Fibroblast of skin of back (primary cell): ENCODE measurements at places on chromosomes 1 and 21.

DNA sequence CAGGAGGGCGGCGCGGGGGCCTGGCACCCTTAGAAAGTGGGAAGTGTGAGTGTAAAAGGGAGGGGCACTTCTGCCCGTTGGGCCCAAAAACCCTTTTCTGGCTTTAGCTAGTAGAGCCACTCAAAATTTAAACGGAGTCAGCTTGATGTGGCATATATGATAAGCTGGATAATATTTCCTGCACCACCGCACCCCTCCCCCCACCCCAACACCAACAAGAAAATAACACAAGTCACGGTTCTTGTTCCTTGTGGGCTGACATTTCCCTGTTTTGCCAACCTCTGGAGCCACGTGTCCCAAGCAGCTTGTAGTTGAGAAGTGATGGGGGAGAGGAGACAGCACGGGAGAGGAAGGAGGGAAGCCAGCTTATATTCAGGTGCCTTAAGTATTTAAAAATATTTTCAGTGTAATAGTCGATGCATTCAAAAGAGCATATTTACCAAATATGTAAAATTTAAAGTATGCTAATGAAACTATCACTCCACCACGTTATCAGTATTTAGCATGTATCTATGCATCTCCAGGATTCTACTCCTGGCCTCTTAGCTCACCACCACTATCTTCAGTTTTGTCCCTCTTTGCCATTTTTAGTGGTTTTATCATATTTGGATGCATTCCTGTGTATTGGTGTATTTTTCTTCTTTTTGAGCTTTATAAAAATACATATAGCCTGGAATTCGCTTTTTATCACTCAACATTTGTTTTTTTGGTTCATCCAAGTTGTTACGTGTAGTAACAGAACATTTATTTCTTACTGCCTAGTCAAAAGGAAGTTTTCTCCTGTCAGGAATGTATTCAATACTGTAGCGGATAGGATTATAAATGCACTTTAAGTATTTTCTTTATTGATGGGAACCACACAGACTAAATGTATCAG, 773 bp upstream of the DDX59 start:
- DNase-seq, result peak; percentile 64

DNA sequence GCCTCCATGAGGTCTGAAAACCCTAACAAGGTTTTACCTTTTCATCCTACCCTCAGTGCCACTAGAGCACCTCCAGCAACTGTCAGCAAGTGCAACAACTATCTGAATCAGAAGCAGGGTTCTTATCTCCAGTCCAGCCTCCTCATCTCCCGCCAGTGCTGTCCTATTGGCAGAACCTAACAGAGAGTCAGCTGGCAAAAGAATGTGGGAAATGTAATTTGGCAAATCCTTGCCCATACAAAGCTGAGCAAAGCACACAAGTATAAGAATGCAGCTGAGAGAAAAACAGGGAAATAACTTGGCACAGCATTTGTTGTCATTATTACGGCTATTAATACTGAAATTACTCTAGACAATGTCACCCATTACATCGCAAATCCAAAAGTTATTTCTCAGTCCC, 124.2 kb downstream of the ATP6V1G3 start:
- peak; percentile 54 for DNase-seq

- peak; percentile 46 for DNase-seq
Observed at GRCh38 chr1:147600119-147601111, 59.1 kb downstream of the BCL9 start.

DNA sequence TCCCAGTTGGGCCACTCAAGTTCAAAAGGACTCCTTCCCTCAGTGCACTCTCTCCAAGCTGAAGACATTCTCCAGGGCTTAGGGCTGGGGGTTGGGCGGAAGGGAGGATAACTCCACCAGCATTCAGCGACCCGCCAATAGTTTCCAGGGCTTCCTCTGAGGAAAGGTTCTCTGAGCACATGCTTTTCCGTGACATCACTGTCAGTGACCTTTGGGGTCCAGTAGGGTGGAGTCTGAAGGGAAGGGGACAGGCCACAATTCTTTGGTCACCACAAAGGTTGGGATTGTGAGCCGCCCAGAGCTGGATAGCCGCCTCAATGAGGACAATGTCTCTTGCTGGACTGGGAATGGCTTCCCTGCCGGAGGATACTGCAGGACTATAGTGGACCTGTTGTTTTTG, 22.8 kb upstream of the RXRG start:
- DNase-seq, result no peak

DNA sequence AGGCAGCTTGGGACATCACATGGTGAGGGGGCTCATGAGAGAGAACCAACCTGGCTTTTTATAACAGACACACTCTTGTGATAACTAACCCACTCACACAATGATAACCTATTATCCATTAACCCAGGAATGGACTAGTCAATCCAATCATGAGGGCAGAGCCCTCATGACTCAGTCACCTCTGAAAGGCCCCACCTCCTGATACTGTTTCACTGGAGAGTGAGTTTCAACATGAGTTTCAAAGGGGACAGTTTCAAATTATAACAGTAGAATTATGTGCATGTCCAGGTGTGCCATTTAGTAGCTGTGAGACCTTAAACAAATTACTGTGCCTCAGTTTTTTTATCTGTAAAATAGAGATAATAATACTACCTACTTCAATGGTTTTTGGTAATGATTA, 47.6 kb upstream of the PPP2R5A start:
- no peak for DNase-seq

DNA sequence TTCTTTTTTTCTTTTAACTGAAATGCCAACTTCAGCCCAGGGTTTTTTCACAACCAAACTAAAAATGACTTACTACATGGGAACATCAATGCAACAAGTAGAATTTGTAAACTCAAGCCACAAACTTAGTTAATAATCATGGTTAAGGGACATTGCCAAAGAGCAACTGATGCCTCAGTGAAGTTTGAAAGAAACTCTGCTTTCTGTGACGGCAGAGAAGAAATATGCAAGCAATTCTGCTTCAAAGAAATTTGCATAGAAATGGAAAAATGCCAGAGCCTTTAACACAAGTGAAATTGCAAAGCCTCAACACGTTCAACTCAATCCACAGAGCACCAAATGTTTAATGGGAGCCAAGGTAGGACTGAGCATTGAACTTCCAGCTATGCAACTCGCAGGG, 5.0 kb upstream of the CHD5 start:
- peak; percentile 77 for DNase-seq

- DNase-seq, result peak; percentile 78
Observed at GRCh38 chr1:237166593-237167101, 124.7 kb downstream of the RYR2 start.

- no peak for DNase-seq
Observed at GRCh38 chr1:87336623-87337067, 8.0 kb downstream of the LMO4 start.

DNA sequence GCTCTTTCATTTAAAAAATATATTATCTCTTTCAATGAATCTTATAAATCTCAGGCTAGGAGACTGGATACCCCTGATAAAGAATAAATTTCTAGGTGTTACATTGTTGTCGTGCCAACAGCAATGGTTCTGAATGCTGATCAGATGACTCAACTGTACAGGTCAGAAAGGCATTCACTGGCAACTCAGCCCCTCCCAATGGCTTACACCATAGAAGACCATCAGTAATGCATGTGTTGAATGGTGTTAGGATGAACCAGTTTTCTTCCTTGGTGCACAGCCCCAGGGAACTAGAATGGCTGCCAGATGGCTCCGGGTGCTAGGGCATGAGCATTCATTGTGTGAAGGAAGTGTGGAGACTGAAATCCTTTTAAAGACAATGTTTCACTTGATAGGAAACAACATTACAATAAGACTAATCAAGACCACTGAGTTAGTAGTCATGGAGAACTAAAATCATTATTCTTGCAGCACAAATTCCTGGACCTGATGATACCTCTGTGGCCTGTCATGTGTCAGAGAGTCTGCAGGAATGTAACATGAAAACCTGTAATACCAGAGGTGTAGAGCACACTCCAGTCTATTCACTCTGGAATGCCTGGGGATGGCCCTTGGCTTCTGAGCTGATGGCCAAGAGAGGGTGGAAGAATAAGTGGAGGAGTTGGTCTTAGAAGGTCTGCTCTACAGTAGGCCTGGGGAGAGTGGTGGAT, 187.7 kb upstream of the LMO4 start:
- DNase-seq, result peak; percentile 28

DNA sequence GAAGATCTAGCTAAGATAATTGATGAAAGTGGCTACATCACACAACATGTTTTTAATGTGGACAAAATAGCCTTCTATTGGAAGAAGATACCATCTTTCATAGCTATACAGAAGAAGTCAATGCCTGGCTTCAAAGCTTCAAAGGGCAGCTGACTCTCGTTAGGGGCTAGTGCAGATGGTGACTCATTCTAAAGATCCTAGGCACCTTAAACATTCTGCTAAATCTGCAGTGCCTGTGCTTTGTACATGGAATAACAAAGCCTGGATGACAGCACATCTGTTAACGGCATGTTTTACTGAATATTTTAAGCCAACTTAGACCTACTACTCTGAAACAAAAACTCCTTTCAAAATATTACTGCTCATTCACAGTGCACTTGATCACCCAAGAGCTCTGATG, 65.6 kb upstream of the USP24 start:
- DNase-seq, result peak; percentile 44

- DNase-seq, result peak; percentile 98
Observed at GRCh38 chr1:245822996-245823395, 668.2 kb downstream of the KIF26B start.

GRCh38 chr1:20328201-20328600, 37.5 kb downstream of the VWA5B1 start:
- DNase-seq, result no peak

GRCh38 chr1:163845279-163845678, 523.5 kb downstream of the NUF2 start:
- DNase-seq, result no peak

GRCh38 chr1:25889470-25889869, 14.0 kb upstream of the PAQR7 start:
- DNase-seq, result peak; percentile 11

- DNase-seq, result peak; percentile 53
Observed at GRCh38 chr21:21101911-21102310, 103.7 kb downstream of the NCAM2 start.

DNA sequence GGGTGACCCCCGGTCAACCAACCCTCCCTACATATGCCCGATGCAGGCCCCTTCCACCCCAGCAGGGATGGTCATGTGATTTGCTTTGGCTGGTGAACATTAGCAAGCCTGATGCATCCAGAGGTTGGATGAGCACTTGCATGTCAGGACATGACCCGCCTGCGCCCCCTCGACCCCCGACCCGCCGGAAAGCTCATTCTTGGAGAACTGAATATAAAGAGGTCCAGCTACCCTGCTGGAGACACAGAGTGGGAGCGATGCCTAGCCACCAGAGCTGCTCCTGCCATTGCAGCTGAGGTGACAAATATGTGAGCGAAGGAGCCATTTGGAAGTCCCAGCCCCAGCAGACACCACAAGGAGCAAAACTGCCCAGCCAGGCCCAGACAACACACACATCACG, 39.6 kb downstream of the COA6 start:
- no peak for DNase-seq

DNA sequence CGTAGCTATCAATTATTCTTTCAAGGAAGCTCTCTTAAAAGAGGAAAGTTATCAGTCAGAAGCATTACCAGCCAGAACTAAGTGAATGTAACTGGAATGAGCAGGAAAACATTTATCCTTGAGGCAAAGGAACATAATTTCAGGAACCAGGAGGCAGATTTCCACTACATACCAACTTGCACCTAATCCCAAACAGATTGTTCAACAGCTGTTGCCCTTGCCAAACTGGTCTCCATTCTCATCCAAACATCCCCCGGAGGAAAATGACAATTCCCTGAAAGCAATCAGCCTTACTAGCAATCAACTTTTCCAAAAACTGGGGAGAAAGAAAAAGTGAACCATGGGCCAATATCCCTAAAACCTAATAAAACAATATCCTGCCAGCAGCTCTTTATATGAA, 35.0 kb downstream of the ENAH start:
- DNase-seq, result no peak

DNA sequence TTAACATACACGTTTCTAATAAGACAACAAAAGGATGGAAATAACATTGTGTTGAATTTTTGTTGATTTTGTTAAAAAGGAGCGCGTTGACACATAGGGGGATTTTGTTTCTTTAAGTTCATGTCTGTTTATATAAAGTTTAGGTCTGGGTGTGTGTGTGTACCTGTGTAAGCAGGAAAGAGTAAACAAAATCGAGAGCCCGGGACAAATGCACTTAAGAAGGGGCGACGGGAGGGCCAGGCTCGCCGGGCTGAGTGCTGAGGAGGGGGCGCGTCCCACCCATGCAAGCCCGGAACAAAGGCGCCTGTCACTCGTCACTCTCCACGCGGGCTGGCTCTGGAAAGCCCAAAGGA, 28.8 kb upstream of the TRIM17 start:
- no peak for DNase-seq

DNA sequence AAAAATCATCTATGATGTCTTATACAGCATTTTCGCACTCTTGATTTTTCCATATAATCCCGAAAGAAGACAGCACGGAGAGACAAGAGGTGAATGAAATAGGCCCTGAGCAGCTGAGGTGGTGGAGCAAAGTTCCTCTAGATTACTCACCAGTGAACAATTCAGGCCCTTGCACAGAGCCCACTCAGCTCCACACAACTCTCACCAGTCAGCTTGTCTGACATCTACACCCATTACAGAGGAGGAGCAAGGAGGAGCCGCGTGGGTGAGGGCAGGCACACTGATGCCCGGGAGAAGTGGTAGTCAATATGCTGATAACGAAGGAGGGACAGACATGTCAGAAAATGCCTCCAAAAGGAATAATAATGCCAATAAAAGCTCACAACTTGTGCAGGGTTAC, 59.9 kb downstream of the DNM3 start:
- no peak for DNase-seq

DNA sequence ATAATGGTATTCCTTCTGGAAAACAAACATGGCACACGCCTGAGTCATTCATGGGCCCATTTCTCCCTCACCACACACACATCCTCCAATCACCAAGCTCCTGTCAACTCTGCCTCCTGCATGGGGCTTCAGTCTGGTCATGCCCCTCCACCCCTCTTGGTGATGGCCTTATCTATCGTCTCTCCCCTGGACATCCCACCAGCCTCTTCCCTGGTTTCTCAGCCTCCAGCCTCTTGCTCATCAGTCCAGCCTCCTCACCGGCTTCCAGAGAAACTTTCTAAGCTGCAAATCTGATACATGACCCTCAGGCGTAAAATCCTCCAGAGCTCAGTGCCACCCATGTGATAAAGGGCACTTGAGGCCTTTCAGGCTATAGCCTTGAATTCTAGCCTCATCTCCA, 243.9 kb downstream of the FOXD2 start:
- no peak for DNase-seq

- no peak for DNase-seq
Observed at GRCh38 chr1:230300322-230301301, 125.5 kb downstream of the PGBD5 start.
